ENCODE measurements at places on chromosomes 4 and X.

- no peak for DNase-seq
Measured at GRCh38 chr4:74665346-74665745, 129.0 kb downstream of the BTC start.

DNA sequence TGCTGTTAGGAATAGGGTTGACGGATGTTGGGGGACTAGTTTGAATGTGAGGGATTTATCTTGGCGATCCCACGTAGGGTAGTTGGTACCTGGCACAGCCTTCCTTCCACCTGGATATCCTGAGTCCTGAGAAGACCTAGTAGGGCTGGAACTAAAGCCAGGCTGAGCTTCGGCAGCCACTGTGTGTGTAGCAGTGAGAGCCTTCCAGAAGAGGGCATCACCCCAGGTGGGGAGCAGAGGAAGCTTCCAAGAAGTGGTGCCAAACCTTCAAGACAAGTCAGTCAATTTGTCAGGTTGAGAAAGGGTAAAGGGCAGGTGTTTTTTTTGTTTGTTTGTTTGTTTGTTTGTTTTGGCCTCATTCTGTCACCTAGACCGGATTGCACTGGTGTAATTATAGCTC, 1.2 kb upstream of the FGFBP2 start:
- no peak for DNase-seq

GRCh38 chr4:185651851-185652250, 116.5 kb upstream of the PDLIM3 start:
- DNase-seq = no peak

GRCh38 chr4:5885733-5886132, 7.2 kb downstream of the CRMP1 start:
- no peak for DNase-seq

DNA sequence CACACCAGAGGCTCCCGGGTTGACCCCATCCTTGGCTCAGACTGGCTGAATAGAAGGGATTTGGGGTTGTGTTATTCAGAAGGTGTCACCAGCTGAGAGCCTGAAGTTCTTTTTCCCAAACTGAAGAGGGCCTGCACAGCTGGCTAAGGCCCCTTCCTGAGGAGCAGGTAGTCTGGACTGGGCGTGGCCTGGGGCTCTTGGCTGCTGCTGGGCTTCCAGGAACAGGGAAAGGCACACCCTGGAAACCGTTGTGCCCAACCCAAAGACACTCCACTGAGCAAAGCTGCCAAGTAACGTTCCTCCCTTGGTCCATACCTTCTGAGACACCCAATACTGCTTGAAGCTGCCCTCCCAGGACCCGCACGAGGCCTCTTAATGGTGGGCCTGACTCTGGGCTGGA, 8.3 kb upstream of the CXCR3 start:
- DNase-seq = no peak

GRCh38 chr4:139753686-139754085, 88.1 kb downstream of the MGST2 start:
- DNase-seq = no peak

DNA sequence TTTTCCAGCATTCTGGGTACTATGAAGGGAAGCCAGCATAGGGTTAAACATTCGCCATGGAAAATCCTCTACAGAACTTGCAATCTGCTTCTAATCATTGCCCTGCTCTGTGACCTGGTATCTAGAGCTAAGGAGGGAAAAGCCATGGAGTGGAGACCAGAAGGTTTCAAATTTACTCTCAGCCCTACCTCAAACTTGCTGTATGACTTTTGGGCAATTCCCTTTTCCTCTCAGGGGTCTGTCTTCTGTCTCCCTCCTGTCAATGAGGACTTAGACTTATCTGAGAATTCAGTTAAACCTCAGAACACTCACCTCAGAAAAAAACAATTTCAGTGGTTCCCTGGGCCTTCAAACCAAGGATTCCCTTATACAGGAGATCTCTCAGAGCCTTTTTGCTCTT, 29.1 kb downstream of the ARHGEF9 start:
- no peak for DNase-seq

- DNase-seq = peak; percentile 72
Measured at GRCh38 chrX:154516656-154517100, 646 bp upstream of the FAM3A start.

DNA sequence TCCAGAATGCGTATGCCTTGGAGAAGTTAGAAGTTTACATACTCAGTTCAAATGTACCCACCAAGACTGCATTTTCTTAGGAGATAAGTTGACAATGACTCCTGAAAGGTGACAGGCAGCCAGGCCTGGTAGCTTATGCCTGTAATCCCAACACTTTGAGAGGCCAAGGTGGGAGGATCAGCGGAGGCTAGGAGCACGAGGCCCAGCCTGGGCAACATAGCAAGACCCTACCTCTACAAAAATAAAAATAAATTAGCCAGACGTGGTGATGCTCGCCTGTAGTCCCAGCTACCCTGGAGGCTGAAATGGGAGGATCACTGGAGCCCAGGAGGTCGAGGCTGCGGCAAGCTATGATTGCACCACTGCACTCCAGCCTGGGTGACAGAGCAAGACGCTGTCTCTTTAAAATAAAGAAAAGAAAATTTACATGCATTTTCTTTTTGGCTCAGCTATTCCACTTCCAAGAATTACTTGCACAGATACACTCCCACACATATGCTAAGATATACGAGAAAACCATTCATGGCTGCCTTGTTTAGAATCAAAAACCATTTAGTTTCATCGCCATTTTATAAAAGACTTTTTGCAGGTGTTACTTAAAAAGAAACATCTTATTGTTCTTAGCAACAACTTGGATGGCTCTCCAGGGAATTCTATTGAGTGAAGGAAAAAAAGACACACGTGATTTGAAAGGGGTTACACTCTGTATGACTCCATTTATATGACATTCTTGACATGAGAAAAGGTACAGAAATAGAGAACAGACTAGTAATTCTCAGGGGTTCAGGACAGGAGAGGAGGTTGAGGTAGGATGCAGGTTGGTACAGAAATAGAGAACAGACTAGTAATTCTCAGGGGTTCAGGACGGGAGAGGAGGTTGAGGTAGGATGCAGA, 66.3 kb downstream of the DHRSX start:
- DNase-seq = peak; percentile 36

DNA sequence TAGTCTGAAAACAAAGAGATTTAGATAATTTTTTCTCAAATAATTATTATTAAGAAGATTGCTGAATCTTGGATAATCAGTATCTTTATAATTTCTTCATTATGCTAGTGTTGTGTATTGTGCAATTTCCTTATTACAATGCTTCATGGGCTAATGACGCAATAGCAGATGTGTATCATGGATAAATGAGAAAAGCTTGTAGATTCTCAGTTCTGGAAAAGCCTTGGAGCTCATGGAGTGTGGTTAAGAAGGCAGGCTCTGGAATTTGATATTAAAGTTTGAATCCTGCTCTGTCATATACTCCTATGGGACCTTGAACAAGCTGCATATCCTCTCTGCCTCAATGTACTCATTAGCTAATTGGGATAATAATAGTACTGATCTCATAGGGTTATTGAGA, 18.9 kb upstream of the CXCL8 start:
- DNase-seq = no peak

GRCh38 chr4:57159866-57160265, 49.7 kb upstream of the IGFBP7 start:
- DNase-seq = no peak

DNA sequence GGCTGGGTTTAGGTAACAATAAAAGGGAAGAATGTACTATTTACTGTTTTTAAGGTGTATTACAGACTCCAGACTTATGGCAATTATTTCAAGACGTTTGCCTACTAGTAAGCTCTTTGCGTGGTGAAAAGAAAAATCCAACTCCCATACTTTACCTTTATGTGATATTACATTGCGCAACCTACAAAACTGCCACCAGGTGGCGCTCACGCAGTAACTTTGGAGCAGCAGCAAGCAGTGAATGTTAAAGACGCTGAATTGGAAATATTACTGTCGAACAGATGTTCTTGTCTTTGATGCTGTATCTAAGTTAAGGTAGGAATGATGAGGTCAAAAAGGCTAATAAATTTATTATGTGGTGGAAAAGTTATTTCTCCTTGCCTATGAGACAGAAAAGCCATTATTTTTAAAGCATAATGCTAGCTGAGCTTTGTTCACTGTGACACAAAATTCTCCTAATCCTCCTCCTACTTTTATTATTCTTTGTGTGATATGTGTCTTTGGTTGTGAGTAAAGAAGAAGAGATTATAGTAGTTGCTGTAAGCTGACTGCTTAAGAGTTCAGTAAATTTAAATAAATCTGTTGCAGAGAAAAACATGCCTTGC, 1099.8 kb upstream of the TENM3 start:
- DNase-seq = peak; percentile 96

All from brain (organoid and tissue), 16 donors.